Endothelial cell of umbilical vein (primary cell): ENCODE measurements at places on chromosomes 5 and 9. TPM values are rescaled to one million over a fixed set of nuclear protein-coding genes. Genes with fewer than 3 reads are reported as not detected.

- no peaks in the 10 kb centered on the region for H3K36me3 ChIP-seq
- no peak for DNase-seq
- H3K27me3 ChIP-seq = no peaks in the 10 kb centered on the region
- H3K4me1 ChIP-seq = no peaks in the 10 kb centered on the region
These were observed 70.4 kb upstream of the DAP start for GRCh38 chr5:10831419-10831818.

GRCh38 chr5:103475629-103476240 is 86.9 kb downstream of the NUDT12 start:
- H3K36me3 ChIP-seq = no peaks in the 10 kb centered on the region
- H3K27ac ChIP-seq = no peak overlapping the region
- H3K4me3 ChIP-seq = no peak overlapping the region

DNA sequence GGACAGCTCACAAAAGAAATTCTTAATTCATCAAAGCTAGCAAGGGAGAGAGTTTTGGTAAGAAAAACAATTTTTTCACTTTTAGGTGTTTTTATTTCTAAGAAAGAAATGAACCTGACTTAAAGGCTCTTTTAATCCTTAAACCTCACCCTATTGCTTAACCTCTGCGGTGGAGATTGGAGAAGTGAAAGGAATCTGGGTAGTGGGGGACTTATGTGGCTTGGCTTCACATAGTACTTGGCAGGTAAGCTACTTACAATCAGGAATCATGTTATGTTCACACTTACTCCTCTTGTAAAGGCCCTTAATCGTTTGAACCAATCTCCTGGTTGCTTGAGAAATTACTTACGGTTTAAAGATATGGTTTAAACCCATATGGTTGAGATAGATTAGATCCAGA is 104.8 kb downstream of the ISOC1 start:
- H3K27ac ChIP-seq = no peak overlapping the region
- no peak overlapping the region for H3K4me3 ChIP-seq
- H3K4me1 ChIP-seq = no peaks in the 10 kb centered on the region
- DNase-seq = no peak
- no peaks in the 10 kb centered on the region for H3K27me3 ChIP-seq

DNA sequence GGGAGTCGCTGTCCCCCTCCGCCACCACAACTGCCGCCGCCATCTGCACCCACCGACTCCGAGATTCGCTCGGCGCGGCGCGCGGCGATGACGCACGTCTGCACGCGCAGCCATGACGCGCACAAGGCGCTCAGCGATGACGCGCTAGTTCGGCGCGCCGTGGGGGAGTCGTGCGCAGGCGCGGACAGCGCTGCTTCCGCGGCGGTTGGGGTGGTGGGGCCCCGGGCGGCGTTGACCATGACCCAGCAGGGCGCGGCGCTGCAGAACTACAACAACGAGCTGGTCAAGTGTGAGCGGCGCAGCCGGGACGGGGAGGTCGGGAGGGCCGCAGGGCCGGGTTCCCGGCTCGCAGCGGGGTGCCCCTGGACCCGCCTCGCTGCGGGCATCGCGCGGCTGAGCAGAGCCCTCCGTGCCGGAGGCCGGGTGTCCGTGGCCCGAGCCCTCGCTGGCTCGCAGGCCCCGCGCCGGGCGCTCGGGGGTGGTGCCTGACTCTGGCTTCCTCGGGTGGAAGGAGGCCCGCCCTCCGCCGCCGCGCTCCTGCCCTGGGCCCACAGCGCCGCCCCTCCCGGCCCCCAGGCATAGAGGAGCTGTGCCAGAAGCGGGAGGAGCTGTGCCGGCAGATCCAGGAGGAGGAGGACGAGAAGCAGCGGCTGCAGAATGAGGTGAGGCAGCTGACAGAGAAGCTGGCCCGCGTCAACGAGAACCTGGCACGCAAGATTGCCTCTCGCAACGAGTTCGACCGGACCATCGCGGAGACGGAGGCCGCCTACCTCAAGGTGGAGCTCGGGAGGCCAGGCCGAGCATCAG is at the start of the genes ANAPC2 and SSNA1:
ANAPC2 (minus strand) TSS at position 71 of the 807 bp plus-strand sequence; CDS start at position 43, 28 bp downstream.
SSNA1 (plus strand) TSS at position 187 of the 807 bp plus-strand sequence; CDS start at position 238, 51 bp downstream.
- peak; percentile 95 for DNase-seq
- H3K4me1 ChIP-seq = peaks cover 17% of the 10 kb centered on the region
- H3K36me3 ChIP-seq = peaks cover 32% of the 10 kb centered on the region
- peak within 1 kb of the TSS; percentile 86 for H3K4me3 ChIP-seq

DNA sequence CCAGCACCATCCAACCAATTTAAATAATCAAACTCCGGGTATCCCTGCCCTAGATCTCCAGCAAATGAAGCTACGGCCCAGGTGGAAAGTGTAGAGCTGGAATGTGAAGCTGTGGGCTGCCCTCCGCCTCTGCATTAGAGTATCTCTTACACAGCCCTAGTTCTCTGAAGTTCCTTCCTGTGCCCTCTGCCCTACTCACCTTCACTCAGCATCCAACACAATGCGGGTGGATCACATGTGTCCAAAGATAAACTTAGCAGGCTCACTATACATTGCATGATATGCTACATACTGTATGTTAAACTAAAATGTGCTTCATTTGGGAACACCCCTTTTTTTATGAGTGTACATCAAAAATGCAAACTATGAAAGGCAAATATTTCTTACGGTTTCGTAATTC is 70.0 kb upstream of the RAD23B start:
- DNase-seq = no peak
- H3K27me3 ChIP-seq = no peaks in the 10 kb centered on the region
- H3K27ac ChIP-seq = no peak overlapping the region
- H3K4me1 ChIP-seq = no peaks in the 10 kb centered on the region
- H3K36me3 ChIP-seq = no peaks in the 10 kb centered on the region

The SLC6A7 gene
- not detected in 2 replicates for total RNA-seq

The F2RL2 gene
- 10.2 and 19.8 TPM in 2 replicates for total RNA-seq
